CD14-positive monocyte (primary cell): ENCODE measurements at places on chromosomes 12 and 14. TPM values are rescaled to one million over a fixed set of nuclear protein-coding genes. Genes with fewer than 3 reads are reported as not detected.

- no peaks in the 10 kb centered on the region for H3K36me3 ChIP-seq
- H3K4me3 ChIP-seq, result no peak overlapping the region
- no peak overlapping the region for H3K27ac ChIP-seq
- DNase-seq, result no peak
- H3K4me1 ChIP-seq, result no peaks in the 10 kb centered on the region
- H3K27me3 ChIP-seq, result no peaks in the 10 kb centered on the region
Measured at GRCh38 chr12:84463741-84464495, 448.7 kb downstream of the SLC6A15 start.

Gene RTL1
- not detected for polyA plus RNA-seq

DNA sequence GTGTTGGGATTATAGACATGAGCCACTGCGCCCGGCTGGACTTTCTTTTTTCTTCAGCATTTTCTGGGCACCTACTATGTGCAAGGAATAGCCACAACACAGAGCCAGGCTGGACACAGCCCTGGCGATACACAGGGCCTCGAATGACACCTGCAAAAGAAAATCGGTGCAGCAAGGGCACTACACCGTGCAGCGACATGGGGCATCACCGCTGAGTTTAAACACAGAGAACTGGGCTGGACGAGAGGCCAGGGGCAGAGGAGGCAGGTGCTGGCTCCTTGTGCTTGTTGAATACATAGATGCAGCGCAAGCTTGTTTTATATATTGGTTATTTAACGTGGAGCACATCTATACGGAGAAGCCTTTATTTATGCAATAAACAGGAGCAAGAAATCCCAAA, 92.4 kb downstream of the SETD3 start:
- no peak overlapping the region for H3K4me3 ChIP-seq
- H3K36me3 ChIP-seq, result no peaks in the 10 kb centered on the region
- no peaks in the 10 kb centered on the region for H3K4me1 ChIP-seq
- H3K27ac ChIP-seq, result no peak overlapping the region

GRCh38 chr12:53383258-53383657, 3.3 kb downstream of the SP1 start:
- H3K4me3 ChIP-seq, result peak overlapping the region; percentile 2
- DNase-seq, result no peak
- H3K36me3 ChIP-seq, result peaks cover 56% of the 10 kb centered on the region

DNA sequence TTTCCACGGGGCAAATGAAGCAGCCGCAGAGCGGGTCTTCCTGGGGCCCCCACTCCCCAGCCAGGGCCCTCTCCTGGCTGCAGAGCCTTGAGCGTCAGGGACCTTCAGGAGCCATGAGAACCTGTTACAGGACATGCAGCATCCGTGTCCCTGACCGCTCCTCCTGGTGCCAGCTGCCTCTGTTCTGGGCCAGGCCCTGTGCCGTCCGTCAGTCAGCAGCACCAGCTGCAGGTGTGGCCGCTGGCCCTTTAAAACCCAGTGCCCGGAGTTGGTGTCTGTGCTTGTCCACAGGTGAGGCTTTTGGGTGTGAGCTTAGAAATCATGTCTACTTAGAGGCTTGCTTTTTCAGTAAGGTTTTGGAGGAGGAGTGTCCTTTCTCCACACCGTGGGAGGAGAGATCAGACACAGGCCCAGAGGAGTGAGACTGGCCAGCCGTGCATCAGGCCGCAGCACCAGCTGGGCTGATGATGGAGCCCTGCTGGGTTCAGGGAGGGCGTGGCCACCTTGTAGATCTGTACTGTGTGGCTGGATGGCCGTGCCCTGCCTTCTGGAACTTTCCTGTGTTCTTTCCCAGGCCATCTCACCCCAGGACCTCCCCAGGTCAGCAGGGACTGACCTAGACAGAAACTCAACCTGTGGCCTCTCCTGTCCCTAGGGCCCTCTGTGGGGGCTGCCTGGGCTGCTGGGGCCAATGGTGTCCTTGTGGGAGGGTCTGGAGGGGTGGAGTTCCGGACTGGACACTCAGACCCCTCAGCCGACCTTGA, 27.1 kb downstream of the AACS start:
- no peak overlapping the region for H3K4me3 ChIP-seq
- no peaks in the 10 kb centered on the region for H3K27me3 ChIP-seq
- no peak for DNase-seq

- peaks cover 33% of the 10 kb centered on the region for H3K4me1 ChIP-seq
- peak; percentile 73 for DNase-seq
- H3K36me3 ChIP-seq, result no peaks in the 10 kb centered on the region
- H3K4me3 ChIP-seq, result no peak overlapping the region
- H3K27me3 ChIP-seq, result no peaks in the 10 kb centered on the region
- H3K27ac ChIP-seq, result peak overlapping the region; percentile 73
Measured at GRCh38 chr12:55847033-55847432, 4.3 kb upstream of the MMP19 start.

- peak; percentile 76 for DNase-seq
- H3K27me3 ChIP-seq, result no peaks in the 10 kb centered on the region
Measured at GRCh38 chr12:122076743-122077495, 1.6 kb upstream of the MLXIP start.

Gene PPP4R4
- not detected for polyA plus RNA-seq

Gene ZNF84
- polyA plus RNA-seq, result 5.1 TPM

Gene IFI27
- 3.0 and 6.6 TPM in 2 replicates for polyA plus RNA-seq

DNA sequence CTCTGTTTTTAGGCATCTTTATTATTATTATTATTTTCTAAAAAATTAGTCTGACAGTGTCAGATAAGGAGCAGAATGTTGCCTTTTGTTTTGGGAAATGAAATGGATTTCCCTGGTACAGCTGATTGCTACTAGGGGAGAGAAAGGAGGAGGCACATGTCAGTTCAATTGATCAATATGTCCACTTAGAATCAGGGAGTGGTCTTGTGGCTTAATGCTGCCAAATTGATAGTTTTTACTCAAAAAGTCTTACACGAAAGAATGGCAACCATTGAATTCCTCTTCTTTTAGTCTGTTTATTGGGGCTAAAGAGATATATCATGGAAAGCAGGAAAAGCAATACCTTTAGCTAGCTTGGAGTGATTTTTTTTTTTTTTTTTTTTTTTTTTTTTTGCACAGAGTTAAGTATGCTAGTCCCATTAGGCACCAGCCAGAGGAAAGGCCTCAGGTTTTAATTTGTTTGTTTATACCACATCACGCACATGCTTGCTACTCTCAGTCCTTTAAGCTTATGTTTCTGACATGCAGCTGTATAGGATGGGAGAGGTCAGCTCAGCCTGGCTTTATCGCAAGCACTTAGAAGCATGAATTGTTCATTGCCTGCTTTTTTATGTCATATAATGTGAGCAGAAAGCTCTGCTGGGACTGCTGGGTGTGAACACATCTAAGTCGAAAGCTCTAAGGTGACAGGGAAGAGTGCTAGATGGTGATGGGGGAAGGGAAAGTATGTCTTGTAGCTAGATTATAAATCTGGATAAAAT, 1.4 kb downstream of the AKAP6 start:
- H3K4me3 ChIP-seq, result no peak overlapping the region
- no peaks in the 10 kb centered on the region for H3K36me3 ChIP-seq
- no peaks in the 10 kb centered on the region for H3K4me1 ChIP-seq
- no peak overlapping the region for H3K27ac ChIP-seq

Gene KLHL33
- 0.03 and 0.04 TPM in 2 replicates for polyA plus RNA-seq

GRCh38 chr12:78540606-78541336, 323.8 kb upstream of the SYT1 start:
- no peaks in the 10 kb centered on the region for H3K27me3 ChIP-seq
- no peak for DNase-seq
- no peak overlapping the region for H3K27ac ChIP-seq
- H3K4me3 ChIP-seq, result no peak overlapping the region
- H3K4me1 ChIP-seq, result no peaks in the 10 kb centered on the region

- no peak overlapping the region for H3K27ac ChIP-seq
- no peaks in the 10 kb centered on the region for H3K27me3 ChIP-seq
- no peaks in the 10 kb centered on the region for H3K36me3 ChIP-seq
- no peak for DNase-seq
Measured at GRCh38 chr14:98348505-98348904, 923.5 kb downstream of the BCL11B start.

DNA sequence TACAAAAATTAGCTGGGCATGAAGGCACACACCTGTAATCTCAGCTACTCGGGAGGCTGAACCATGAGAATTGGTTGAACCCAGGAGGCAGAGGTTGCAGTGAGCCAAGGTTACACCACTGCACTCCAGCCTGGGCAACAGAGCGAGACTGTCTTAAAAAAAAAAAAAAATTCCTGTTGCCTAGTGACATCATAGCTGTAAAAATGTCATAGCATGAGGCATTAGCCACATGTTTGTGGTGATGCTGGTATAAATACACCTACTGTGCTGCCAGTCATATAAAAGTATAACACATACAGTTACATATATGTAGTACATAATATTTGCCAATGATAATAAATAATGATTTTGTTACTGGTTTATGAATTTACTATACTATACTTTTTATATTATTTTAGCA, 22.2 kb downstream of the SLC41A2 start:
- DNase-seq, result no peak
- no peak overlapping the region for H3K27ac ChIP-seq
- H3K36me3 ChIP-seq, result no peaks in the 10 kb centered on the region
- no peak overlapping the region for H3K4me3 ChIP-seq
- H3K4me1 ChIP-seq, result no peaks in the 10 kb centered on the region
